Activated naive CD8-positive, alpha-beta T cell treated with anti-CD3 and anti-CD28 coated beads for 36 hours (primary cell): ENCODE measurements at places on chromosomes 5 and 9.

DNA sequence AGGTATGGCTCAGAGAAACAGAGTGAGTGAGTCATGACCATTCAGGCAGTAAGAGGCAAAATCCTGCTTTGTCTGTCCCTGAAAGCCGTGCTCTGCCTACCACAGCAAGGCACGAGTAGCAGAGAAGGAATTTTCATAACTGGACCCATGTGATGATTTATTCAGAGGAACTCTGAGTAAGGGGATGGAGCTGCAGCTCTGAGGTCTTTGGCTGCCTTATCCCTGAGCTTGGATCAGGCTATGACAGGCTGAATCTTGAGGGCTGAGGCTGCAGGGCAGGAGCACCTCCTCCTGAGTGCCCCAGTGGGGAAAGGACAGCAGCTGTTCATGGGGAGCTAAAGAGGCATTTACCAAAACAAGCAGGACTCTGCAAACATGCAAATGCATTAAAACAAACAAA lies 183.4 kb downstream of the PAPPA start:
- no peak for DNase-seq

- DNase-seq, result no peak
These were observed 237.5 kb upstream of the ADRA1B start for GRCh38 chr5:159678657-159679392.

DNA sequence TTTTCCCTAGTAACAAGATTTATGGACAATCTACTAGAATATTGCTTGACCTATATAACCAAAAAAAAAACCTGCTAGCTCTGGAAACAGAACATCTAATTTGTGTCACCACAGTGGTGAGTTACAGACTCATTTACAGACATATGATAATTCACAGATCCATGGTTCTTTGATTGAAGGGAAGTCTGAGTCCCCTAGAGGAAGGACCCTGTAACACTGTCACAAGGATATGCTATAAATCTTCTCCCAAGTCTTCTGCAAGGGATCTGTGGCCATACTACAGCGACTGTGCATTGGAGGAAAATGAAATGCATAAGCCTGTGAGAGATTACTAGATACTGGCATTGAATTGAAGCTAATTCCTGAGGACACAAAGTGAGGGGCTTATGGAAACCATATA lies 630.6 kb upstream of the SGCD start:
- no peak for DNase-seq

DNA sequence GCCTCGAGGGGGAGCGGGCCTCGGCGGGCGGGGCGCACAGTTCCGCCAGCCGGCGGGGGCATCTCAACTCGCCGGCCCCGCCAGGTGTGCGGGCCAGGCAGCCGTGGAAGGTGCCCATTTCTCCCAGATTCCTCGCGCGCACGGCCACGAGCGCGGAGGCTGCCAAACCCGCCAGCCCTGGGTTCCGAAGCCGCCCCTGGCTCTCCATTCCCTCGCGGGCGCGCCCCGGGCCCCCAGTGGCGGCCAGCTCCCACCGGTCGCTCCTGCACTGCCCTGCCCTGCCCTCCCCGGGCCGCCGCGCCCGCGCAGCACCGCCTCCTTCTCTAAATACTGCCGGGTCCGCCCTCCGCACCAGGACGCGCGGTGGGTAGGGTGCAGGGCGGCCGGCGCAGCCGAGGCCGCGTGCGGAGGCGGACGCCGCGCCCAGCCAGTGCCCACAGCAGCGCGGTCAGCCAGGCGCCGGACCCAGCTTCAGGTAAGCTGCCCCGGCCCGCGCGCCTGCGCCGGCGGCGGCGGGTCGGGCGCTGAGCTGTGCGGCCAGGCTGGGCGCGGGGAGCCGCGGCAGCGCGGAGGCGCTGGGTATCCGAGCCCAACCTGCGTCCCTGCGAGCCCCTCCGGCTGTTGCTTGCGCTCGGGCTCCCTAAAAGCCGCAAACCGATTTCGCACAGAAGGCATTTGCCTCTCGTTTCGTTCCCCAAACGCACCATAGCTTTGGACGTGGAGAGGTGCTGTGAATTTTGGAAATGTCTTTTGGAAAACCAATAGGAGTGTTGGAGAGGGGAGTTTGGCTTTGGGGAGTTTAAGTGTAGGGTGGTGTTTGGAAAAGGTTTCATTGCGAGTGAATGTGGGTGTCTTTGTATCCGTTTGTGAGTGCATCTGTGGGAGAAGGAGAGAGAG lies at the start of gene TMEM171:
TMEM171 (plus strand) TSS at position 354 of the 897 bp plus-strand sequence. CDS start 2,799 bp downstream, outside the sequence.
- DNase-seq, result peak; percentile 22

GRCh38 chr9:99509065-99509745 lies 287.1 kb downstream of the SEC61B start:
- no peak for DNase-seq
